Fibroblast of skin of right quadriceps (primary cell): ENCODE measurements at places on chromosomes 1 and 21.
A peak's percentile ranks its signal among the peaks of the same experiment; 100 is the strongest.

DNA sequence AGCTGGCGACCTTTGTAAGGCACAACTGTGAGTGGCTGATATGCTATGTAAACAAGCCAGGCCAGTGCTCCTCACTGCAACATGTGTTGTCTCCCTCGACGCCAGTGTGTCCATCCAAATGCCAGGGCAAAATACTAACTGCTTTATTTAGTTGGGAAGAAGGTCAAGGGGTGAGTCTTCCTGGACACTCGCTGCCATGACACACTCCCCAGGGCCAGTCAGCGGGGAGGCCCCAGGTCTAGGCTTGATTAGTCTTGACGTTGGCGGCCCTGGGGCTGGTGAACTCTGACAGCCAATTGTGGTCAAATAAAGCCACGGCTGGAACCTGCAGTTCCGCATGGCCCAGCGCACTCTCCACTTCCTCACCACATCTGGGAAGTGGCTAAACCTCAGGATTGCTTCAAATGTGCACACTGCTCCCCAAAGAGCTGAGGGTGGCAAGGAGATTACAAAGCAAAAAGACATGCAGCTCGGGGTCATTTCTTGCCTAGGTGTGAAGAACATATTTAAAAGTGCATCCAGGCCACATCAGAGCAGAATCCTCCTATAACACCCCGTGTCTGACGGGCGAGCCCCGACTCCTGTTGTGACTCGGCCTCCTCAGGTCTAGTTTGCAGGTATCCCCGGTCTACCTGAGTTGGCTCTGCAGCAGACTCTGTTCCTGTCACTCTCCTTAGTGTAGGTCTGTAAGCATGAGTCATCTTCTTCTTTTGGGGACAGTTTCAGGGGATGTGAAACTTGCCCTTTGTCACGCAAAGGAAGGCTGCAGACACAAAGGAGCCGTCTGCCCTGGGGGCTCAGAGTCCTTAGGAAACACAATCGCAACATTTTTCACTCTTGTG, 183.5 kb downstream of the RUNX1 start:
- no peak for DNase-seq

DNA sequence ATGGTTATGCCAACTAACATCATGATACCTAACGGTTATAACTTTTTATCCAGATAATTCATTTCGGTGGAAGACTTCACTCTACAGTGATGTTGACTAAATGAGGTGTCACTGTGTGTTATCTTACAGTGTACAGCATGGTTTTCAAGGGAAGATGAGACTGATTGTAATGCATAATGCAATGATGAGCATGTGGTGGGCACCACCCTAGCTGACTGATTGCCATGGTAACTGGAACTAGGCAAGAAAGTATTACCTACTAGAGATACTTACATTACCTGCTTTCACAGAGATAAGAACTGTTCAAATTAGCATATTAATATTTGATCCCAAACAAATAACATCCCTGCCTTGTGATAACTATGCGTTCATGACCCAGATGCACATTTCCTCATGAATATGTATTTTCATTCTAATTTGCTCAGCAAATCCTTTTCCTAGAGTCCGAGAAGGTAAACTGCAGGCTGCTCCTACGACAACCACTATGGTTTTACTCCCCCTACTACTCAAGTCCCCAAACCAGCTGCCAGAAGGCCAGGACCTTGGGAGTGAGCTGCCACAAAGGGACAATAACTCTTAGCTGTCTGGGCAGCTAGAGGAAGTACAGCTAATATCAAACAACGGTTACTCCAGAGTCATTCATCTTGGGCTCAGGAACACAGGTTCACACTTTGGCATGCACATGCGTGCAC, 29.2 kb downstream of the TRABD2B start:
- no peak for DNase-seq

DNA sequence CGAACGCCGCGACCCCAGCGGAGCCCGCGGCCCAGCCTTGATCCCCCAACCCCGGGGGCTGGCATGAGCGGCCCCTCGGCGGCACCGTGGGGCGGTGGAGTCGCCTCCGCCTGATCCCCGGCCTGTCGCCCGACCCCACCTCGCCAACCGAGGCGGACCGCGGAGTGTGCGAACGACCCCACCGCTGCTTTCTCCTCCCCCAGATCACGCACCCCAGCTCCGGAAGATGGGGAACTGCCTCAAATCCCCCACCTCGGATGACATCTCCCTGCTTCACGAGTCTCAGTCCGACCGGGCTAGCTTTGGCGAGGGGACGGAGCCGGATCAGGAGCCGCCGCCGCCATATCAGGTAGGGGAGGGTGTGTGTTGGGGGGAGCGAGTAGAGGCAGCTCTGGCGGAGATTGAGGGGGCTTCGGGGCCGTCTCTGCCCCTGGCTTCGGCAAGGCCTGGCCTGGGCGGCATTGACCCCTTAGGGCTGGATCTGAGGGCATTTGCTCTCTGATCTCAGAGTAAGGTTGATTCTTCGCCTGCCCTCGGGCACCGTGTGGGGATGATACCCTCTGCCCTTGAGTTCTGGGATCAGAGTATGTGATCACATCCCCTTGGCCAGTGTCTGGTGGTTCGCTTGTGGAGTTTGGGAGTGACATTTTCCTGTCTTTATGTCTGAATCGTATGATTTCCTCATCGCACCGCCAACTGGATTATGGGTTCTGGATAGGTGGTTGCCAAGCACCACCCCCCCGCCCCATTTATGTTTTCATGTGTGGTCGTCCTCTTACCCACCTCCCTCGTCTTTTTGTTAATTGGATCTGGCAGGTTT, 668 bp downstream of the RNF11 start:
- DNase-seq, result peak; percentile 33

- DNase-seq, result peak; percentile 46
These were observed 38.2 kb downstream of the H3-3A start for GRCh38 chr1:226100436-226101391.

- DNase-seq, result no peak
These were observed 164.8 kb downstream of the PPIAL4G start for GRCh38 chr1:148318123-148318903.

DNA sequence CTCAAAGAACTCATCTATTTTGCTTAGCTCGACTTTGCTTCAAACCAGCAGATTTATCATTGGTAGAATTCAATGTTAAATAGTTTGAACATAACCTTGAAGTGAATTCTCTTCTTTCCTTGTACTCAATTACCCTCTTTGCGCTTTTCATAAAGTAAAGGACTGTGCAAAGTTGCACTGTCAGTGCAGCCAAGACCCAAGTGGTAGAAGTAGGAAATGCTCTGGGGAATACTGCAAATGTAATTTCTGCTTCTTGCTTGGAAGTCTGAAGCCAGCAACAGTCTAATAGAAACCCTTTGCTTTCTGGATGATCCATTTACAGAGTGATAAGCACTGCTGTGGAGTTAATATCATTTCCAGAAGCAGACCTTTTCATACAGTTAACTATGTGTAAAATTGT, 936.7 kb upstream of the TMPRSS15 start:
- DNase-seq, result no peak

DNA sequence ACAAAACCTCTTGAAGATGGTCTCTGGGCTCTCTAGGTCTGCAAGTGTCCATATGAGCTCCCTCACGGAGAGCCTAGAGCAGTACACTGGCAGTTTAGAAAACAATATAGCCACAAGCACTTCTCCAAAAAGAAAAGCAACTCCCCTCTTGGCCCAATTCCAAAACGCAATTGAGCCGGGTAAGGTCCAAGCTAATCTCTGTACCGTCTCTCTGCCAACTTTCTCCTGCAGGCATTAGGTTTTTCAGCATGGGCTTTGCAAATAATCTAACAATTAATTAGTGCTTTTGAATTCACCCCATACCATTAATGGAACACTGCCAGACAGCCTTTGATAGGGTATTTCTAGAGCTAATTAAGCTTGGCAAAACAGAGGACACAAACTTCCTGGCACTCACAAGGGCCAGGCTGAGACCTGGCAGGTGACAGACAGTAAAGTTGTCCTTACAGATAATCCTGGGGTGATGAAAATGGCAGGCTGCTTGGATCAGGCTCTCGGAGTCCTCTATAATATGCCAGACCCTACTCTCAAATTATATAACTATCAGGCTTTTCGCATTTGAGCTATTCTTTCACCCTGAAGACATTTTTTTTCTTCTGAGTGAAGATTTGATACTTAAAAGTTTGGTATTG, 39.8 kb downstream of the TGFBR3 start:
- DNase-seq, result peak; percentile 43

- no peak for DNase-seq
These were observed 528.5 kb downstream of the ADGRL2 start for GRCh38 chr1:82329226-82329625.

- no peak for DNase-seq
These were observed 30.0 kb downstream of the XCL2 start for GRCh38 chr1:168513656-168514404.

DNA sequence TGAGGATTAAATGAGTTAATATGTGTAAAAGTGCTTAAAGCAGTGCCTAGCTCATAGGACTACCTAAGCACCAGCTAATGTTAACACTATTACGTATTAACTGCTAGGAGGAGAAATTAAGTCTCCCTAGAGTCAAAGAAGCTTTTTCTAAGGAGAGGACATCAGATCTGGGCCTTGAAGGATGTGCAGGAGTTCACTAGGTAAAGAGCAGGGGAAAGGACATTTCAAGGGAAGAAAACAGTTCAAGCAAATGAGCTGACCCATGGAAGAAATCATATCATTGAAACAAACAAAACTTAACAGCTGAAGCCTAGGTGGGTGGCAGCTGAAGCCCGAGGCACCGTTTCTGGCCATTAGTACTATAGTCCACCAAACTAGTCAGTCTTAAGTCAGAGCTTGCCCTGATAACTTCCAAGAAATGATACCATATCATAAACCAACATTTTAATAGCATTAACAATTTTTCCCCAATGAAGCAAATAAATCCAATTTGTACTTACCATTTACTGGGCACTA, 46.7 kb downstream of the TRIT1 start:
- DNase-seq, result no peak

- DNase-seq, result no peak
These were observed 37.8 kb upstream of the RRP15 start for GRCh38 chr1:218247339-218247738.

DNA sequence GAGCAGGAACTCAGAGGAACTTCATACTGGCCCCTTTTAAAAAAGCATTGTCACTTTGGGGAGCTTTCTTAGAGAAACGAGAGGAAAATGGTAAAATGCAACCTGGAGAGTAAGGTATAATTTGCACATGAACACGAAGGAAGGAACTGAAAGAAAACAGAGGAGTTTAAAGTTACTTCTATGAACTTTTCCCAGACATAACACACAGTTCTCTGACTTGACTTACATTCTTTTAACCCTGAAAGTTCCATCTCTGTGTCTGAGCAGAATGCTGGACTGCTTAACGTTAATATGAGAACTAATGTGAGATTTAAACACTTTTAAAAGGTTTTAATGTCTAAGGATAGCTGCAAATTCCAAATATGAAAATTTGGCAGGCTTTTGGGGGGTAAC, 102.3 kb downstream of the NFIA start:
- no peak for DNase-seq

- DNase-seq, result no peak
These were observed 124.3 kb downstream of the PGBD5 start for GRCh38 chr1:230301822-230302221.

DNA sequence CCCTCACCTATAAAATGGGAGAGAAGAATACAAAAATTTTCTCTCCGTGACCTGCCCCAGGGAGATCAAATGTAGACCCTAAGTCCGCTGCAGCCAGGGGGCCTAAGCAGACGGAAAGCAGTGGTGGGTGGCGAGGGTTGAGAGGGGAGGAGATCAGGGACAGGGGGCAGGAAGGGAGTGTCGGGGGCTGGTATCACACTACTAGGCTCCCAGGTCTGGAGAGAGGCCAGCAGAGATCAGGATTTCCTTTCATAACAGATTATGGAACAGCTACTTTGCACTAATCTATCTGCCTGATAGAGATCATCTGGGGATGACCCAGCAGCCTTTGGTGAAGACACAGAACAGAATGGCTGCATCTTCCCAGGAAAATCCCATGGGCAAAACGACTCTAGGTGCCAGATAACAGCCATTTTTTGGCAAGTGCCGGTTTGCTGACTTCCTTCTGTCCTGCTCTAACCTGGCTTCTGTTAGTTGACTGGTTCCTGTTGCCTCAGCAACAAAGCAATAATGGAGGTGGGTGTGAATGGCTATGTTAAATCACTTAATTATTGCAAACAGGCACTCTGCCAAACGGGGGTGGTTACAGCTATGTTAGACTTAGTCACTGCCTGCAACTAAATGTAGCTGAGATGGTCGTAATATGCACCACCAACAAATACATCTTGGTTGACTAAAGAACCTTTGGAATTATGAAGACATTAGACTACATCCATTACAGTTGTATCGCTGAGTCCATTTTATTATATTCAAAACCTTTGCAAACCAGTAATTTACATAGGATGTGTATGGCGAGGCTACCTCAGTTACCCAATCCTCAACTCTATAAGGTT, 30.0 kb upstream of the EPS8L3 start:
- DNase-seq, result peak; percentile 97

DNA sequence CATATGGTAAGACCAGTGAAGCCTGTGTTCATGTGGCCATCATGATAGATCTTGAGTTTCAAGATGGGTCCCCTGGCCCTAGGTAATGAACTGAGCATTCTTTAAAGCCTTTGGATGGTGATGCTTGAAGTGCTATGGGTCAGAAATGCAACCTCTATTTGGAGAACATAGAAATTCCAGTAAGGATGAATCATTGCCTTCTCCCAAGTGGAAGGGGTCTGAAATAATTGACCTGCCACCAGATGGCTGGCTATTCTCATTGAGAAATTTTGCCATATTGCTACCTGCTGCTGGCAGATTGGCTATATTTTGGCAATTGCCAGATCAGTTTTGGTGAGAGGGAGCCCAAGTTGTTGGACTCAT, 739 bp upstream of the IFI6 start:
- DNase-seq, result peak; percentile 41

- no peak for DNase-seq
These were observed 118.5 kb upstream of the ADAR start for GRCh38 chr1:154726443-154726842.

DNA sequence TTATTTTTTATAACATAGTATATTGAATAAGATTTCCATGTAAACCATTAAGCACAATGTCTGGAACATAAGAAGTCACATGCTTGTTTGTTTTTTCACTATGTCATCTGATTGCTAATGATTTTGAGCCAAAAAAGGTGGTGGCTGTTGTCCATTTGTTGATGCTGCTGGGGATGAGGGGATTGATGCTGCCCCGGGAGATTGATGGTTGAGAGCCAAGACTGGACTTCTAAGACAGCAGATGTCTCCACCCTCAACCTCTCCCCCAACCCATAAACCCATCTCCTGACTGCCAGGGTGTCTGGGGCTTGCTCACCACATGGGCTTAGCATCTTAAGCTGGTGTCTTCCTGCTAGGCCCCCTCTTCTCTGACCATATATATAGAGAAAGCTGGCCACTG, 35.8 kb upstream of the CD34 start:
- no peak for DNase-seq

DNA sequence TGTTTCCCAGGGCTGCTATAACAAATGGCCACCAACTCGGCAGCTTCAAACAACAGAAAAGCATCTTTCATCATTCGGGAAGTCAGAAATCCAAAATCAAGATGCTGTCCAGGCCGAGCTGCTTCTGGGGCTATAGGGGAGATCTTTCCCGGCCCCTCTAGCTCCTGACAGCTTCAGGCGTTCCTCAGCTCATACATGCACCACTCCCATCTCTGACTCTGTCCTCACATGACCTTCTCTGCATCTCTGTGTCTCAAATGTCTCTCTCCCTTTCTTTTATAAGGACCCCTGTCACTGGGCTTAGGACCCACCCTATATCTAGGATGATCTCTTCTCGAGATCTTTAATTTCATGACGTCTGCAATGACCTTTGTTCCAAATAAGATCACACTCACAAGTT, 13.8 kb upstream of the NPPB start:
- no peak for DNase-seq

- peak; percentile 84 for DNase-seq
These were observed 100.0 kb upstream of the HNRNPU start for GRCh38 chr1:244964112-244964971.
